ENCODE measurements at places on chromosomes 4 and X.

- no peak for DNase-seq
Observed at GRCh38 chr4:75660491-75660890, 12.7 kb downstream of the G3BP2 start.

DNA sequence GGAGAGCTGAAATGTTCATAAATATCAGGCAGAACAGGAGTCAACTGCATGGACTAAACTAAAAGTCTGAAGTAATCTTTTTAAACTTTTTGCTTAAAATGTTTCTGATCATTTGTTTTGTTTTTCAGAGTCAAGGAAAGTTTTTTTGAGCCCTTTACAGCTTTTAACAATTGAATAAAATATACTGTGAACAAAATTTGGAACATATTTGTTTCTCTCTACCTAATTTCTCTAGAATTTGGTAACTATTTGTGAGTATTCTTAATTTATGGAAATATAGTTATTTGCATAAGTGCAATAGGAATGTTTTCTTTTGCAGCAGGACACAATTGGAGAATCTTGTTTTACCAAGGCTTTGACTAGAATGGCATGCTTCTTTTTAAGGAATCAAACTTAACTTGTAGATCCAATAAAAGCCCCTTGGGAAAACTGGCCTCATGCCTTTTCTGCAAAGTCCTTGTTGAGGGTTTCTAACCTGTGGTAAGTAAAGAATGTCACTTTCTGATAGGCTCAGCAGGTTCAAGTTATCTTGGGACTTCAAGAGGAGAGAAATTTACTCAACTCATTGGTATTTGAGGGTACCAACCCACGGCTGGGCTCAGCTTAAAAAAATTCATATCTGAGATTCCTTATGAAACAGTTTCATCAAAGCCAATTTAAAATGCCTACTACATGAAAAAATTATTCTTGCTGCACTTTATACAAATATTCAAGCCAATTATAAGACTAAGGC, 91.5 kb downstream of the UPRT start:
- no peak for DNase-seq

GRCh38 chrX:19799319-19800182, 87.8 kb downstream of the SH3KBP1 start:
- DNase-seq: no peak

GRCh38 chrX:74383611-74384010, 37.7 kb upstream of the SLC16A2 start:
- peak; percentile 53 for DNase-seq

DNA sequence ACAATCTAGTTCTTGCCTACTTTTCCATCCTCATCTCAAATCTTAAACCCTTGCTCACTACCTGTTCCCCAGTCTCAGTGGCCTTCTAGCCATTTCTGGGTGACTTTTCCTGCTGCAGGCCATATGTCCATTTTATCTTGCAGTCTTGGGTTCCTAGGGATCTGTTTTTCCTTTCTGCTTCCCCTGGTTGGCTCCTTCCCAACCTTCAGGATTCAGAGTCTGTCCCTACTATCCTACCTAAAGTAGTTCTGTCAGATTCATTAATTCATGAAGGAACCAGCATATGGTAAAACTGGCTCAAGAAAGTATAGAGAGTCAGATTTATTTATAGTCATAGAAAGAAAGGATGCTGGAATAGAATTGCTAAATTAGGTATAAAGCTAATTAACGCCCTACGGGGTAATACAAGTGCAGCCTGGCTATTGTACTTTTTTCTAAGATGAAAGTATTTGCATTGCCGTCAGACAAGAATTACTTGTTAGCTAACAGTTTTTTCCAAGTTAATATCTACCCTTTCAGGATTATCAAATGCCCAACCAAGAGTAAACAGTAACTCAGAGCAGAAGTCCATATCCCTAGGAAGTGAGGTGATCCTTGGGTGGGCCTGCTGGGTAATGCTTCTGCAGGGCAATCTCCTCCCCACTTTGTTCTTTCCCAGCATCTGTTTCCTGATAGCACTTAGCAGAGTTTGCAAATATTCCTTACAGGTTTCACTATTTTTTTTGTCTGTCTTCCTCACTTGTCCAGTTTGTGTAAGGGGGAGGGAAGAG, 63.6 kb downstream of the REPS2 start:
- DNase-seq: no peak

- peak; percentile 56 for DNase-seq
Observed at GRCh38 chr4:110586131-110586850, 36.6 kb downstream of the PITX2 start.

- peak; percentile 81 for DNase-seq
Observed at GRCh38 chr4:10457255-10457801, at the start of gene ZNF518B. ZNF518B (minus strand) TSS chr4:10457426; CDS start chr4:10446328, 11,098 bp downstream.

DNA sequence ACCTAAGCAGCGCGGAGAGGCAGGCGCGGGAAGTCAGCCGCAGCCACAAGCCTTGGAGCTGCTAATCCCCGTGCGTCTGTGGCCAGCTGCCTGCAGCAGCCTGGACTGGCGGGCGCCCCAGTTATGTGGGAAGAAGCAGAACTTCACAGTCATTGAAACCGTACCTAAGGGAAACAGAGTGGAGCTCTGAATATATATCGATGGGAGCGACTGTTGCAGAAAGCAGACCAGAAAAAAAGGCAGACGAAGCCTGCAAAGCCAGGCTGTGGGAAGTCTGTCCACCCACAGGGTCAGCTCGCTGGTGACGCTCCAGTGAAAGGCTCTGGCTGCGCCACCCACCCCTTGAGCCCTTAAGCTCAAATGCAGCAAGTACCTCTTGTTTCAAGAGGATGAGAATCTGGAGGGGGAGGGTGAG, 24.7 kb downstream of the KCNE5 start:
- peak; percentile 4 for DNase-seq

- no peak for DNase-seq
Observed at GRCh38 chr4:114282937-114283336, 303.5 kb upstream of the ARSJ start.

DNA sequence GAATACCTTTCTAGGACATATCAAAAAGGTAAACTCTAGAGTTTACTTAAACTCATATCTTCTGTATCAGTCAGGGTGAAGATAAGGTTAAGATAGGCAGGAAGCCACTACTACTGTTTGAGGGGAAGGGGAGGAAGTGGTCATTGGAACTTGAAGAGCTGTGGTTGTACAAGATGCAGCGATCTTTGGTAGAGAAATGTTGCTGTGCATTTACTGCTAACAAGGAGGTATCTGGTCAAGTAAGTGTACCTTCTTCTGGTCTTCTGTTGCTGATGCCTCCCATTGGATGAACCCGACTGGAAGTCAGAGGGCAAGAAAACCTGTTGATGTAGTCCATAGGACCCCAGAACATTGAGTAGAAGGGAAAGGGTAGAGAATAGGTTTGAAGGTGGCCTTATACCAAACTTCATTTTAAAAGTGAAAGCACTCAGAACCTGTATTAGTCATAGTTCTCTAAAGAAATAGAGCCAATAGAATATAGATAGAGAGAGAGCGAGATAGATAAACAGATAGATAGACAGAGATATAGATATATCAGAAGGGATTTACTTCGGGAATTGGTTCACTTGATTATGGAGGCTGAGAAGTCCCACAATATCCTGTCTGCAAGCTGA, 47.9 kb upstream of the TSPAN5 start:
- peak; percentile 37 for DNase-seq

GRCh38 chr4:13615161-13615560, 12.4 kb downstream of the BOD1L1 start:
- DNase-seq: peak; percentile 57

GRCh38 chrX:118839334-118839958, 15.8 kb downstream of the ZCCHC12 start:
- DNase-seq: peak; percentile 57

DNA sequence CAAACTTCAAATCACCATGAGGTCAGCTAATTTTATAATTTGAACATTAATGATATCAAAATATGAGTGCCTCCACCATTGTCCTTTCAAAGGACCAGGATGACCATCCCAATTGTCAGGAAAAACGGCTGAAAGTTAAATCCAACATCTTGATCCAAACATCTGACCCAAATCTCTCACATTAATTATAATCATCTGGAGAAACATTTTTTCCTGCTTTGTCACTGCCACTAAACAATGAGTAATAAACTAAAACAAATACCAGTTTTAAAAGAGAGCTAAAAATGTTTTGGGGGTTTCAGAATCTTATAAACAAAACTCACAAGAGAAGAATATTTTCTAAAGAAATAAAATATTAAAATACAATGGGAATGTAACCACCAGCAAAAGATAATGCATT, 45.7 kb upstream of the NDST4 start:
- DNase-seq: no peak

GRCh38 chr4:164508771-164509170, 245.2 kb upstream of the SMIM31 start:
- DNase-seq: no peak

DNA sequence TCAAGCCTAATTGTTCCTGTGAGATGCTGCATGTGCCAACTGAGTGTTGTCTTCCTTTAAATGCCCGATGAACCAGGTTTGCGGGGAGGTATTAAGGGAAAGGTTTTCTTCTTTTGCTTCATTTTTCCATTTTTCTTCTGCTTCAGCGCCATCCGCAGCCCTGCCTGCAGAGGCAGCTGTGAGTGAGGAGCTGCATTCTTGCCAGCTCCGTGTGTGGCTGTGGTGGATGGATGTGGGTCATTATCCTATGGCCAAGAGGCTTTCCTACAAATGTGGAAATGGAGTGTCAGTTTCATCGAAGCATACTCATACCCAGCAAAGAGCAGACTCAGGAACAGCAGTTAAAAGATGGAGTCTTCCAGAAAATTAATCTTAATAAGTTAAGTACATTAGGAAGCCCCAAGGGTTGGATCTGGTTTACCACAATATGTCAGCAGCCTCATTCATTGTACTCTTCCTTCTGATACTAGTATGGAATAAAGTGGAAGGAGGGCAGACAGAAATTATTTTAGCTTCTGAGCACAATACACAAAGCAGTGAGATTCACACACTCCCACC, 37.6 kb downstream of the TNIP3 start:
- no peak for DNase-seq

- DNase-seq: no peak
Observed at GRCh38 chrX:25534091-25534490, 518.3 kb upstream of the ARX start.

DNA sequence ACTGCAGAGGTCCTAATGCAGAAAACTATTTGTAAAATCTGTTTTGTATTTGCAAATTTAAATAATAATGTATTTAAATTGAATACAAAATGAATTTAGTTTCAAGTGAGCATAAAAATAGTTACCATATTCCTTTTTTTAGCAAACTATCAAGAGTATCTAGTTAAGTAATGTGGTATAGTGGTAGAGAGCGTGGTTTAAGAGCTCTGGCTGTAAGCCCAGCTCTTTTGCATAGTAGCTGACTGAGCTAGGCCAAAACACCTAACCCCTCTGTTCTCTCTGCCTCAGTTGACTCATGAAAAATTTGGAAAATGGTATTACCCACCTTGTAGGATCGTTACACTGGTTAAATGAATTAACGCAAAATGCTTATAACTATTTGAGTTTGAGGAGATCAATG, 18.1 kb upstream of the ADAD1 start:
- DNase-seq: no peak

DNA sequence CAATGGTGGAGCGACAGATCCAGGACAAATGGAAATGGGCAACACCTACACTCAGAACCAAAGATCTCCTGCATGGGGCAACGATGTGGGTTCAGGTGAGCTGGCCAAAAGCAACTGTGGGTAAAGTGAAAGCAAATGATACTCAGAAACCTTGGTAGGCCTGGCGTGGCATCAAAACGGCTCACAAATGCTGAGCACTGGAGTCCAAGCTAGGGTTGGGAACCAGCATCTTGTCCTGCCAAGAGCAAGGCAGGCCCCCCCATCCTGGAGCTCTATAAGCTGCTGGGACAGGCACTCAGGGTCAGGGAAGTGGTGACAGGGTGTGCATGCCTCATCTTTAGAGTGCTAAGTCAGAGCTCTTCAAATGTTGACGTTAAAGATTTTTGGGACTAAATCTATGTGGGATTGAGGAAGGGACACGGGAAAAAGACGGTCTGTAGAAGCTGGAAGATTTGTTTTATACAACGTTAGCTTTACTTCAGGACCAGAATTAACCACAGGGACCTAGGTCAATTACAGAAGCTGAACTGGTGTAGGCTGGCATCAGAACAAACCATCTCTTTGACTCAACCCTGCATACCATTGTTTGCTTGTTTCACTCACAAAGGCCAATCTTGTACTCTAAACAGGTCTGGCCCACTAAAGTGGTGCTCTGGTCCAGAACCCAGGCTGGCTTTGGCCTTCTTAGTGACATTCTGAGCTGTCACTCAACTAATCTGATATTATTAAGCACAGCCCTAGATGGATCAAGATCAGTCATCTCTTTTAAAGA, 10.7 kb downstream of the ATP8A1 start:
- no peak for DNase-seq

DNA sequence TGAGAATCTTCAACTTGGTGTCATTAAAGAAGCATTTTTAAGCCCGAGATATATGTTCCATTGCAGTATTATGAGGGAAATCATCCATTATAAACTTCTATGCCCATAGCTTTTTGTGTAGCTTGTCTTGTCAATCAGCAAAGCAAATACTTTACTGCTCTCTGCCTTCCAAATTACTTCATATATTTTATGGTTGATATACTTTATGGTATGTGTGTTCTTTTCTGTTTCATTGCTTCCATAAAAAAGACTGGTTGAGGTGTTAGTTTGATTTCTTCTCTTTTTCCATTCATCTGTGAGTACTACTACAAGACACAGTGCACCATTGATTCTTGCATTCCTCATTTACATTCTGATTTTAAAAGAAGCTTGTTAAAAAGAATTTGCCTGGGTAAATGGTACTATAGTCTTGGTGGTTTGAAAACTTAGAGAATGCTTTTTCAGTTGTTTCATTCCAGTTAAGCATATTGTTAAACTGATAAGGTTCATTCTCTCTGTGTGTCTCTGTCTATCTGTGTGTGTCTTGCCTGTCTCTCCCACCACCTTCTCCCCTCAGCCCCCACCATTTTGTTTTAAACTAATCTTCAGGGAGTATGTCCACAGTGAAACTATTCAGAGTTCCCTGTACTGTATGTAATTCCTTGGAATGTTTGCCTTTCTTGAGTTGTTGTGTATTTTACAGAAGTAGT, 27.1 kb downstream of the STAG2 start:
- peak; percentile 66 for DNase-seq

DNA sequence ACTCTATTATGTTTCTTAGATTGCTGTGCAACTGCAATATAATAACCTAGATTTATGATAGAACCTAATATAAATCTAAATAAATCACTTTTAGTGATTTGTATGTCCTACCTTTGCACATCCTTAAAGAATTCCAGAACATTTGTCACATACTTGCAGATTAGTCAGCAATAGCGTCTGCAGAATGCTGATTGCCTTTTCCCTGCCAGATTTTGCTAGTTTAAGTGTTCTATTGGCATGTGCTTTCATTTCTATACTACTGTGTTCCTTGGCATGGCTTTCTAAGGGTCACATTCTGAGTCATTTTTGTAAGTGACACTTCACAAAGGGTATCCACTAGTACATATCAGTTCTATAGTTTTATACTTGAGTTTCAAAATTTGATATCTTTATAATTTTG, 303.1 kb upstream of the GIMD1 start:
- no peak for DNase-seq

- DNase-seq: no peak
Observed at GRCh38 chrX:15217161-15217560, 52.7 kb downstream of the ASB9 start.
